ENCODE measurements at places on chromosomes 13 and 19. TPM values are rescaled to one million over a fixed set of nuclear protein-coding genes. Genes with fewer than 3 reads are reported as not detected.

Gene FFAR2
- not detected for total RNA-seq

Gene SOHLH2
- not detected for total RNA-seq

Gene SYNE4
- 1.7 TPM for total RNA-seq

Gene KLK6
- not detected for total RNA-seq

Gene RBM26
- 79.6 TPM for total RNA-seq

Gene PDX1
- total RNA-seq = not detected

Gene PPP6R1
- 201 TPM for total RNA-seq

Gene SIGLEC12
- 1.9 TPM for total RNA-seq

Gene GTF2F2
- 19.9 TPM for total RNA-seq

Gene ZNF536
- total RNA-seq = not detected

Gene NAXD
- total RNA-seq = 19.6 TPM

Gene KIR3DL2
- 1.3 TPM for total RNA-seq

Gene ZNF585A
- 9.8 TPM for total RNA-seq

Gene ATF5
- 12.5 TPM for total RNA-seq

Gene SHC2
- total RNA-seq = 0.21 TPM

Gene PCSK4
- total RNA-seq = 3.9 TPM

Gene ZIK1
- 4.6 TPM for total RNA-seq

Gene CABP5
- not detected for total RNA-seq

Gene FBXO17
- not detected for total RNA-seq

Gene RDH8
- total RNA-seq = not detected

Gene C1QTNF9
- total RNA-seq = not detected

Gene NLRP4
- total RNA-seq = not detected

Gene ADGRE1
- 6.5 TPM for total RNA-seq

Gene FCHO1
- total RNA-seq = 50.5 TPM

Gene DHDH
- 1.4 TPM for total RNA-seq

Gene KPTN
- total RNA-seq = 10.5 TPM

Gene APOE
- 0.55 TPM for total RNA-seq

Gene ZNF224
- 13.9 TPM for total RNA-seq

Gene APOC4
- not detected for total RNA-seq

Gene FXYD3
- not detected for total RNA-seq

Gene PROZ
- not detected for total RNA-seq

Gene ZNF98
- total RNA-seq = not detected

Gene SLC35E1
- total RNA-seq = 51.5 TPM
